ENCODE measurements at places on chromosomes 6 and 20. TPM values are rescaled to one million over a fixed set of nuclear protein-coding genes. Genes with fewer than 3 reads are reported as not detected.

DNA sequence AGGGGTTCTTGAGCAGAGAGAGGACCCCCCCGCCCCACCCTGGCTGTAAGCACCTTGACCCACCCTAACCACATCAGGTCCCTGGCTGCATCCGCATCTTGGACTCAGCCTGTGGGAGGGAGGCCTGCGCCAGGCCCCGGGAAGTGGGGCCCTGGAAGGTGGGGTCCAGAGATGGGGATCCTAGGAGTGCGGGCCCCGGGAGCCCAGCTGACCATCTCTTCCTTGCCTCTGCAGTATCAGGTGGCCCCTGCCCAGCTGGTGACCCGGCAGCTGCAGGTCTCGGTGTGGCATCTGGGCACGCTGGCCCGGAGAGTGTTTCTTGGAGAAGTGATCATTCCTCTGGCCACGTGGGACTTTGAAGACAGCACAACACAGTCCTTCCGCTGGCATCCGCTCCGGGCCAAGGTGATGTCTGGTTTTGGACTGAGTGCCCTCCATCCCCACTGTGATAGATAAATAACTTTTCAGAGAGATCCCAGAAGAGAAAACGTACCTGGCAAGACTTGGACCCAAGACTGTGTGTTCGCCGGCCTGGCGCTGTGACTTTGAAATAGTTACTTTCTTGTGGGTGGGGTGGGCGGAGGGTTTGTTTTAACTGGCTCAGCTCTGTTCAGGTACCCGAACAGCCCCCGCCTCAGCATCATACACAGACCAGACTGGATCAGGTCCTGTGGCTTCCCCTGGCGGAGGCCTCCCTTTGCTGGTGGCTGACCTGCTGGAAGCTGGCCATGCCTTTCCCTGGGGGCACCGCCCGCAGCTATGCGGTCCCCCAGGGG lies 62.0 kb downstream of the EZR start:
- DNase-seq: no peak

DNA sequence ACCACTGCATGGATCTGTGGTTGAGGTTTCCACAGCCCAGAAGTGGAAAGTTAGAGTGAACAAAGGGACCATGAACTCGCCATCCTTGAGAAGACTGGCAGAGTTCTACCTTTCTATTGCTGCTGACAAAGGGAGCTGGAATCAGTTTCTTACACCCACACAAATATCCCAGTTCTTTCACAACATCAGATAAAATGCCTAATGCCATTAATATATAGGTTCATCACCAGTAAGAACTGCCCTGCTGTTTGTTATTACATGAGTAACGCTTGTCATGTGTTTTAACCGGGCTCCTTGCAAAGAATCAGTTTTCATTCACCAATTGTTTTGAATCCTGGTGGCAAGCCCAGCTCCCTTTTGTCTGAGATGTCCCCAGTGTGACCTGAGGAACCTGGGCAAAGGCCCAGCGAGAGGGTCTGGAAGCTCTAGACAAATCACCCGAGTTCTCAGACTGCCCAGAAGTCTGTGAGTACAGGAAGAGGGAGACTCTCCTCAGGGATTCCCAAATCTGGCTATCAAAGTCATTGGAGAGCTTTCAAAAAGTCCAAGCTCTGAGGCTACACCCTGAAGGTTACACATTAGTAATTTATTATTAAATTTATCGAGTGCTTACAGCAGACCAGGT lies 7.5 kb upstream of the CD164 start:
- DNase-seq: no peak

DNA sequence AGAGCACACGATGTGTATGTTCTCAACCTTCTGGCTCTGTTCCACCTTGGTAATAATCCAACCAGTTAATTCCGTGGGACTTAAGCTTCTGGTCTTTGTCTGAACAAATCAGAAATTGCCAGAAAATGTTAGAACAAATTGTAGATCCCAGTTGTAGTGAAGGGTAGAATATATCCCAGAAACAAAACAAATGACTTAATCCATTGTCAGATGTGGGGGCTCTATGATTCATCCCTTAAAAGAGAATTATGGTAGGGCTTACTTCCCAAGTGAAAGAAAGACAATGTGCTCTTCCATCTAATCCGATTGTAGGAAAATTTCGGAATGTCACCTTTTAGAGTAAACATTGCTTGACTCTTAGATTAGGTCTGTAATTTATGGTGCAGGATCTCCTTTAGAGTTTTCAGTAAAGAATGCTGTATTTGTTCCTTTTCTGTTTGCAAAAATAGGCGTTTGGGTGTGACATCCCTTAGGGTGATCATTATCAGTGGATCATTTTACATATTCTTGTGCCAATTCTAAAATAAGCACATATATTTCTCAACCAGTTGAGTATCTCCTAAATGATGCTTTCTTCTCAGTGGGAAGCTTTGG lies 234.5 kb upstream of the ZNF217 start:
- DNase-seq: peak; percentile 92

DNA sequence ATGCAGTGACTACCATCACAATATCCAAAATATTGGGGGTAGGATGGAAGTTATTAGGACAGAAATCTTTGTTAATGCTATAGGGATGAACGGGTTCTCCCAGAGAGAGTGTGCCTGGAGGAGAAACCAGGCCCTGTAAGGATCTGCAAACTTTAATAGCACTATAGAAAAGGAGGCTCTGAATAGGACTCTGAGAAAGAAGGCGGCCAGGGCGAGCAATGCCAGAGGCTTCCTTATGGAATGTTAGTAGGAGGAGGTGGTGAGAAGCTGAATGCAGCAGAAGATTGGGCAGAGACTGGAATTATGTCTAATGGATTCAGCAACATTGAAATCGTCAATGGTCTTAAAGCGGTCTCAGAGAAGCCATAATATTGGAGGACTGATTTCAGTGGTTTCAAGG lies 84.6 kb upstream of the SYNDIG1 start:
- no peak for DNase-seq

- DNase-seq: no peak
These were observed 589.2 kb downstream of the PHF3 start for GRCh38 chr6:64224819-64225218.

DNA sequence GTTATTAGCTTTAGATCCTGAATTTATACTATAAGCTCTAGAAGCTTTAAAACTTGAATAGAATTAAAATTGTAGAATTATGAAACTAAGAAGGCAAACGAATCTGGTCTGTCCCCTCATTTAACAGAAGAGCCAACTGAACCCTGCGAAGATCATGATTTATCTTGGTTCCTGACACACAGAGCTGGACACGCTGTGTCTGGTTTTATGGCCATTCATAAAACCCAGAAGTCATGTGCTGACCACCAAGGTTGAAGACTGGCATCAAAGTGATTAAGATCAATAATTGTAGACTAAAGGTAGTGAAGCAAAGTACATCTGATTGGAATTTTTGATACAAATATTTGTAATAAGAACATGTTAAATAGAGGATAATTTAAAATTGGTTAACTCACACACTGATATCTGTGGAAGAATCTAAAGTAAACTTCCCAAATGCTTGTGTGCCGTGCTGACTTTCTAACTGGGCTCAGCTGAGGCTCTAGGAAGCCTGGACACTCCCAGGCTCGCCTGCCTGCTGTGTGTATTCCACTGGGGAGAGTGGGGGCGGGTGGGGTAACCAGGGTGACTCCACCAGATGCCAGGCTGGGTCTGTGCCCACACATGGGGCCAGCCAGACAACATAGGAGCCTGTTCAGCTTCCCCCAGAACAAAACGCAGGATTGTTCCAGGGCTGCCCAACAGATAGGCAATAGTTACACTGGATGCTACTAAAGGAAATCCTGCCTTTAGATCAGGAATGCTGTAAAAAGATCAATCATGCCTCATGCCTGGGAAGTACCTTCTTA lies 42.1 kb upstream of the SLC22A3 start:
- DNase-seq: no peak

GRCh38 chr20:2921506-2921905 lies 48.2 kb downstream of the PTPRA start:
- no peak for DNase-seq

DNA sequence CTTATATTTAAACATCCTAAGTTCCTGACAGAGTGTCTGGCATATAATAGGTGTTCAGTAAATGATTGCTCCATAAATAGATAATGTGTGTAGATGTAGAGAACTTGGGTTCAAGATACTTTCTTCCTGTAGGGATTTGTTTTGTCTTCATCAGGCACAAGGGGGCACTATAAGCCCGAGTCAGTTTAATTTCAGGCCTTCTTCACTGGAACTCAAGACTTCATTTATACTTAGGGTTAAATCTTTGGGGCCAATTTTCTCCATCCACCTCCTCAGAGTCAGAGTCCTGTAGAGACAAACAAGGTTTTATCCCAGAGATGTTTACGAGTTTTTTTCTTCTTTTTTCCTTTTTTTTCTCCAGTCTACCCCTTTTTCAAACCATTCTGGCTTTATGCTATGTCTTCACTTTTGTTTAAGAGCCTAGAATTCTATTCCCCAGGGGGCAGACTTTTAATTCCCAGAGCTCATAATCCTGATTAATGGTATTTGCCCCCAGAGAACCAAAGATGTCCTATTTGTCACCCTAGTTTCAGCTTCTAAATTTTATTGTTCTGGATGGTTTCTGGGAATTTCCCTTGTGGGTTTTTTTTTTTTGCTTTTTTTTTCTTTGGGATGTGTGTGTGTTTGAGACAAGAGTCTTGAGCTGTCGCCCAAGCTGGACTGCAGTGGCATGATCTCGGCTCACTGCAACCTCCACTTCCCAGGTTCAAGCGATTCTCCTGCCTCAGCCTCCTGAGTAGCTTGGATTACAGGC lies 88.4 kb downstream of the HFE start:
- DNase-seq: peak; percentile 54

- no peak for DNase-seq
These were observed 115.7 kb downstream of the AKAP7 start for GRCh38 chr6:131250936-131251335.

DNA sequence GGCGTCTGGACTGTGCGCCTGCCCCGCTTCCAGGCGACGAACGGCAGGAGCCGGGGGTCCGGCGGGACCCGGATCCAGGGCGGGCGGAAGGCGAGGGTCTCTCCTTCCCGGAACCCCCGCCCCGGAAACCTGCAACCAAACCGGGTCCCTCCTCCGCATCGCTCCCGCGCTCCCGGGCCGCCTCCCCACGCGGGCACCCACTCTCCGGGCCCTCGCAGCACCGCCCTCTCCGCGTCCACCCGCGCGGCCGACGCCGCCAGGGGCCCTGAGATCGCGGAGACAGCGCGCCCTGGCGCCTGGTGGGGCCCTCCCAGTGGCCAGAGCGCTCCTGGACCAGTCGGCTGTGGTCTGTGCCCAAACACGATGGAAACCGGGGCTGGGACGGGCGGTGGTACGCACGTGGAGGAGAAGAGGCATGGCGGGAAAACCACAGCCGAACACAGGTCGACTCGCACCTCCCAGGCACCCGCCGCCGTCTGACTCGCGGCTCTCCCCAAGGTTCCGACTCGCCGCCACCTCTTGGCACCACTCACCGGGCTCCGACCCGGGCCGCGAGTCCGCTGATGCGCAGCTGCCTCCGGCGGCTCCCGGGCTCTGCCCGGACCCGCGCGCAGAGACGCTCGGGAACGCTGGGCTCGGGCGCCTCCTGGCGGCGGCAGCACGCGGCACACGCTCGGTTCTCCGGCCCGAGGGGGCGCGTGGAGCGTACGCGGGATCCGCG lies 7.9 kb downstream of the NKX2-2 start:
- DNase-seq: no peak

DNA sequence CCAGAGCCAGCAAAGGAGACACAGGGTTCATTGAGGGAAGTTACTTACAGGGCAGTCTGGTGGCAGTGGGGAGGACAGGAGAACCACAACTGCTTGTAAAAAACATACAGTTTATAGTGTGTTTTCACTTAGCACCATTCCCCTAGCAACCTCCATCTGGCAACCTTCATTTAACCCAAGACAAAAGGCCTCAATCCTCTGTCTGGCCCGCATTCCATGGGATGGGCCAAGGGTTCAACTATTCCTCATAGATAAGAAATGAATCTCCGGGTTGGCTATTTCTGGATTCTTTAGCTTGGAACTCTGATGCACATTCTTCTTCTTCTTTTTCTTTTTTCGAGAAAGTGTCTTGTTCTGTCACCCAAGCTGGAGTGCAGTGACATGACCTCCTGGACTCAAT lies 26.3 kb upstream of the FYN start:
- no peak for DNase-seq

DNA sequence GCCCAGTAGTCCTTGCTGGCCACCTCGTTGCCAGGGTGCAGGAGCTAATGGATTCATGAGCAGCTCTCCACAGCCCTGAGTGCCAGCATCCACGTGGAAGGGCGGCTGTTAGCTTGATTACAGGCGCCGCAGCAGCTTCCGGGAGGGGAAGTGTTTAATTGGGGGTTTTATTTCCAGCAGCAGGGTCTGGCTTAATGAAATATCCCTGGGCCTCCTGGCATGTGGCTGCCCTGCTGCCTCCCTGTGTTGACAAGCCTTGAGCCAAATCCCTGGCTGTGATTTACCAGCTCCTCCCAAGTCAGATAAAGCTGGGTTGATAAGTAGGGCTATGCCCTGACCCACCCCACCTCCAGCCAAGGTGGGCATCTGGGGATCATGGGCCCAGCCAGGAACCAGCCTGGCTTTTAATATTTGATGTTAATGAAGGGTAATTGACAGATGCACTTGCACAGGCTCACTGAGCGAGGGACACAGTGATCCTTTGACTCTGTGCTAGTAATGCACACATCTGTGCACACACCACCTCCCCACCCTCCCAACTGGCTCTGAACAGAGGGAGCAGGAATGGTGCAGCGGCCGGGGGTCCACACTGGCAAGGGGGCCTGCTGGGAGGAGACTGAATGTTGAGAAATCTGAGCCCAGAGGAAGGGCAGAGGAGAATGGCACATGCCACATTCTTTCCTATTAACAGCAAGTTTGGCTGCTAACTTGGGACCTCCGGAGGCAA lies 13.6 kb downstream of the GLP1R start:
- no peak for DNase-seq

DNA sequence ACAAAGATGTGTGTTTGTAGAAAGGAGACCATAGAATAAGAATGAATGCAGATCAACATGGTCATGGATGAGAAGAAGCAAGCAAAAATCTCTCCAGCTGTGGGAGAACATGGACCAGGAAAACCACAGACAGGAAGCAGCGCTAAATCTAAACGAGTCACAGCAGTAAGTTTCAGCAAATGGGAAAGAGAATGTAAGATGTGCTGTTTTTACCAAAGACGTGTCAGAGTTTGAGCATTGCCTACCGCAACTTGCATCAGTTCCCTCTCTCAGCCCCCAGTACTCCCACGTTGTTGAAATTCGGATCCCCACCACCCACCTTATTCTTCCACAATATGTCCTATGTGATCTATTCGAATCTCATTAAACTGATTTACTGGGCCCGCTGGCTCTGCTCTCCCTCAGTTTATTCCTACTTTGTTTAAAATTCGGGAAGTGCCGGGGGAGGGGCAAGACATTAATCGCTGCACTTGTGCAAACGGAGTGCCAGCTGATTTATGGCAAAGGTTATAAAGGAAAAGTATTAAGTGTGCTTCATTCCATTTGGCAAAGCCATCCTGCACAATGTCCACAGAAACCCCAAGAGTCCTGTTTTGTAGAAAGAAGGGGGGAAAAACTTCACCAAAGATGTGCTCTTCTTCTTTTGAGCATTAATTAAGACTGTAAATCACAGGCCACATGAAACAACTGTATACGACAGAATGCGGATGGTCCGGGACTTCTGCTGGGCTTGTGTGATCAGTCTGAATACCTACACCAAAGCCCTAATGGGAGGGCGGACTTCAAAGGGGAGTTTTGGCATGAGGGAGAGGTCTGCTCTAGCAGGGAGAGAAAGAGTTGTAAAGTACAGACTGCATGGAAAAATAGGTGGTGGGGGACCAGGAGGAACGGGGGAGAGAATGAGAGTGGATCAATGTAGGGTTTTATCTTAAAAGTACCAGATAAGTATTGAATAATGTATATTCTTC lies 59.1 kb upstream of the PRDM1 start:
- DNase-seq: no peak

PBX2 gene
- 18.1 TPM for total RNA-seq

CALHM4 gene
- total RNA-seq: not detected

MCM9 gene
- 9.7 TPM for total RNA-seq

CGA gene
- not detected for total RNA-seq

FAM83C gene
- 0.24 TPM for total RNA-seq

PDE10A gene
- 12.1 TPM for total RNA-seq

Measured in A172 (cell line).